ENCODE measurements at places on chromosomes 2 and 18.

GRCh38 chr2:84939426-84940087 is 31.4 kb upstream of the KCMF1 start:
- DNase-seq = peak; percentile 41

GRCh38 chr2:62344472-62344871 is 148.6 kb downstream of the B3GNT2 start:
- DNase-seq = no peak

DNA sequence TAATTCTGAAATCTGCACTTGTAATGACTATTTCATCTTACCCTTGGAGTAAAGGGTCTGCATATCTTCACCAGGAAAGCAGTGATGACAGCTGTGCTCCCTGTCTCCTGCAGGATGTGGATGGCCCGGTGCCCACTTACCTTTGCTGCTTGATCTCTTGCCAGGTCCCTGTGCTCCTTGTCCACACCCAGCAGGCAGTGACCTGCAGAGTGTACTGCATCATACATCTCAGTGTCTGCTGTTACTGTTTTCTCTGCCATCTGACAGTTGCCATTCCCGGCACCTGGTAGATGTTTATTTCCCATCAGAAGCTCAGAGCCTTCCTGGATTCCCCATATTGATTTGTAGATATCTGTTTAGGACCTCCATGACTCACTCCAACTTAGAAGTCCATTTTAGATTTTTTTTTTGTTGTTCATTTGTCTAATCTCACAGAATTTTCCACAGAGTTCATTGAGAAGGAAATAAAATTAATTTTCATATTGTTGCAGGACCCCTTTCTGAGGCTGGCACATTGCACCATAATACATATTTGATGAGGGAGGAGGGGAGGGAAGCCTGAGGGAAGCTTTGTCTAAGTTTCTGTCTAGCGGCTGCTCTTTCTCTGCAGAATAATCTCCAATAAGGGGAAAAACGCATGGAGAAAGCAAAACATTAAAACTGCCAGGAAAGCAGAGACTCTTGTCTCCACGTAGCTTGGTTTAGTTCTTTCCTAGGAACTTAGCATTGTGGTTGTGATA is 697.5 kb upstream of the RAB6C start:
- no peak for DNase-seq

GRCh38 chr2:82256983-82257632 is 1952.6 kb upstream of the LRRTM1 start:
- no peak for DNase-seq

- no peak for DNase-seq
Measured at GRCh38 chr18:31478688-31479087, 19.3 kb upstream of the DSG2 start.

- DNase-seq = no peak
Measured at GRCh38 chr18:54671291-54671881, 80.3 kb downstream of the DYNAP start.

All from stimulated activated CD8-positive, alpha-beta memory T cell treated with anti-CD3 and anti-CD28 coated beads, Interleukin-12 subunit alpha, Interleukin-12 subunit beta, amount 100 ng/mL, for 1 hour (primary cell).